Globus pallidus (tissue), 1 donor: ENCODE measurements at places on chromosomes 5 and 9.

GRCh38 chr5:149849280-149849965 lies 95.2 kb downstream of the PDE6A start:
- no peak for DNase-seq

- DNase-seq: no peak
These were observed 330.1 kb downstream of the ADGRV1 start for GRCh38 chr5:90888511-90889324.

- no peak for DNase-seq
These were observed 42.5 kb upstream of the SPATA31E1 start for GRCh38 chr9:87840134-87840533.

DNA sequence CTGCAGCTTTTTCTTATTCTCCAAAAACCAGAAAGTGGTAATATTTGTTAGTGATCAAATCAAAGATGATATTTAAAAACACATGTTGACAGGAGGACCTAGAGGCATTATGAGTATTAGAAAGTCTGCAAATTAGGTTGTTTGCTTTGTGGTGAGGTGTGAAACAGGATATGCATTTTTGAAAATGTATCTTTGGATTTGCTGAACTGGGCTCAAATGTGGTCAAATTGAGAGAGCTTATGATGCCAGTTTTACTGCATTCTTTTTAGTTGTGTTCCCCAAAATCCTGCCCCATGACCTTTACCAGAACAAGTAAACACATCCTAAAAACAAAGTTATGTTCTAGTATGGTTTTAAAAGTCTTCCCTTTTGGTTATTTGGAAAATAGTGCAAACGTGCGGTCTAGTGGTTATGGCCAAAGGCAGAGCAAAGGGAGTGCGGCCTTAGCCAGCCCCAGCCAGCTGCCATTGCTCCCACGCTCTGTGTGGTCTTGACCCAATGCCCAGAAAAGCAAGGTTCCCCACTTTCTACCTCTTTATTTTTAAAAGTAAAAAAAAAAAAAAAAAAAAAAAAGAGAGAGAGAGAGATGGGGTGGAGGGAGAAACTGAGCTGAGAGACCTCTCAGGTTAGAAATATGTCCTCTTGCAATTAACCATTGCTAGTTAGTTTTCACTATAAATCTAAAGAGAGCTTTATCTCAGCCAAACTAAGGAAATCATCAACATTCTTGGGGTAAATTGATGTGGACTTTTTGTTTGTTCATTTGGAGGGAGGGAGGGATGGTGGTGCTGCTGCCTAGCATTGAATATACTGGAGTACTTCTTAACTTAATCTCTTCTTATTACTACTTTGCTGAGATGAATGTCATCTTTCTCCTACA lies 176.6 kb downstream of the ARHGAP26 start:
- DNase-seq: no peak

- DNase-seq: no peak
These were observed 44.3 kb downstream of the PRRC2B start for GRCh38 chr9:131438190-131438589.

GRCh38 chr5:151001436-151001835 lies 19.0 kb upstream of the GPX3 start:
- DNase-seq: no peak

- DNase-seq: no peak
These were observed 7.1 kb downstream of the FPGS start for GRCh38 chr9:127809540-127810377.

GRCh38 chr5:43422143-43422542 lies 10.0 kb upstream of the CCL28 start:
- DNase-seq: no peak

DNA sequence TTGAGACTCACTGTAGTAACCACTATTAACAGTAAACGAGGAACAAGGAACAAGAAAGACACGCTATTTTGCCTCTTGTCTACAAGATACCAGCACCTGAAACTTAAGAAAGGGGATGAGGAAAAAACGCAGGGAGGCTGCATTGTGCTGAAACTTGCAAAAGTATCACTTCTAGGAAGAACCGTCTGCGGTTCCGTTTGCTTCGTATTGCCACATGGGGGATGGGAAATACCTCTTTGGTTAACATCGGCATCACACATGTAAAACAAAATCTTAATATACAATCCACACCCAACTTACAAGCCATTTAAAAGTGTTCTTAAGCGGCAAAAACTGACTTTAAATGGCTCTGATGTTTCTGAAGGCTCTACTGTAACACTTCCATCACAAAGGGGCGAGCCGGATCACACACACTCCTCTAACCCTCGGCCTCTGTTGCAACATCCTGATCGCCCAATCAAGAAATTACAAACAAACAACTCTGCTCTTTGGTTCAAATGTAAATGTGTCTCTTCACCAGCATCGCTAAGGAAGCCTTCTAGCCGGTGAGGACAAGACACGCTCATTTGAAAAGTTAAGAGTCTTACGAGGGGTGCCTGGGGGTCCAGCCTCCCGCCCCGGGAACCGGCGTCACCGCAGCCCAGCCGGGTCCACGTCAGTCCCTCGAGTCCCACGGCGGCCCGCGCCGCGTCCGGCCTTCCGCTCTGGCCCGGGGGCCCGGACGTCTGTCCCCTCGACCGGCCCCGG lies 621 bp downstream of the SEC16A start:
- DNase-seq: peak; percentile 22

DNA sequence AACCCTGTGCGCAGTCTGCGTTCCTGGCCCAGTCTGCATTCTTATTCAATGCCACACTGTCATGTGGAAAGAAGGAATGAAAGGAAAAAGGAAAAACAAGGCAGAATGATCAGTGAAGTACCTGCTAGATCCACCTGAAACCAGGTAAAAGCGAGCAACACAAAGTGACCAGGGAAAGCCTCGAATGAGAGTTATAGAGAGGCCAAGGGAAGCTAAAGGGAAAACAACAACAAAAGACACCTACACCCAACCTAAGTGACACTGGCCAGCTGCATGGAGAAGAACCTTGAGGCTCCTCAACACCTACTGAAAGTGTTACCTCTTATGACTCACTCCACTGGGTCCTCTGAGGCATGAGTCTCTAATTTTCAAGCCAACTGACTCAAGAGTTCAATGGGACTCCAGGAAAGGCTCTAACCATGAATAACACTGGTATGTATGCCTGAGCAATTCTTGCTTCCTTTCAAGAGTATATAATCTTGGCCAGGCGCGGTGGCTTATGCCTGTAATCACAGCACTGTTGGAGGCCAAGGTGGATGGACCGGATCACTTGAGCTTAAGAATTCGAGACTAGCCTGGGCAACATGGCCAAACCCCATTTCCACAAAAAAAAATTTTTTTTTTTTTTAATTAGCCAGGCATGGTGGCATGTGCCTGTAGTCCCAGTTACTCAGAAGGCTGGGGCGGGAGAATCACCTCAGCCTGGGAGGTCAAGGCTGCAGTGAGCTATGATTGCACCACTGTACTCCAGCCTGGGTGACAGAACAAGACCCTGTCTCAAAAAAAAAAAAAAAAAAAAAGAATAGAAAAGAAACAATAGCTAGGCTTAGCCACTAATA lies 29.0 kb downstream of the MTMR12 start:
- no peak for DNase-seq

GRCh38 chr5:171155621-171156020 lies 153.4 kb upstream of the TLX3 start:
- no peak for DNase-seq

- no peak for DNase-seq
These were observed 33.6 kb upstream of the HMGCR start for GRCh38 chr5:75303419-75303818.

DNA sequence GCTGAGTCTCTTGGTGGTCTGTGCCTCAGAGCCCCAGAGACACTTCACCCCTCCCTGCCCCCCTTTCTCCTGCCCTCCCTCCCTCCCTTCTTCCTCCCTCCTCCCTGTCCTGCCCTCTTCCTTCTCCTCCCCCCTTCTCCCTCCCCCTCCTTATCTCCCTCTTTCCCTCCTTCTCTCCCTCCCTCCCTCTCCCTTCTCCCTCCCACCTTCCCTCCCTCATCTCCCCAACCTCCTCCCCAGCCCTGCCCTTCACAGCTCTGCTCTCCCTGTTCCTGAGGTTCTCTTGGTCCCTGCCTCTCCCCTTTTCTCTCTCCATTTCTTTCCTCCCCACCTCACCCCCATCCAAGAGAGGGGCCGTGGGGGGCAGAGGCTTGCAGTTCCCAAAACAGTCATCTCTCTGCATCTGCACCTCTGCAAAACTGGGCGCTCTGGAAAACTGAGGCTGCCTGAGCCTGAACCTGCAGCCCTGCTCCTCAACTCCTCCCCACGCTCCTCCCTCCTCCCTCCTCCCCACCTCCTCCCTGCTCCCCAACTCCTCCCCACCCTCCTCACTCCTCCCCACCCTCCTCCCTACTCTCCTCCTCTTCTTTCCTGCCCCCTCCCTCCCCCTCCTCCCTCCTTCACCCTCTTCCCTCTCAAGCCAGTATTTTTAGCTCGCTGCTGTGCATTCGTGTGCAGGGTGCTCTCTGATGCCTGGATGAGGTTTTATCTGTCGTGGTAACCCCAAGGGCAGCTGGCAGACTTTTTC lies 219.1 kb downstream of the C9orf50 start:
- DNase-seq: no peak

DNA sequence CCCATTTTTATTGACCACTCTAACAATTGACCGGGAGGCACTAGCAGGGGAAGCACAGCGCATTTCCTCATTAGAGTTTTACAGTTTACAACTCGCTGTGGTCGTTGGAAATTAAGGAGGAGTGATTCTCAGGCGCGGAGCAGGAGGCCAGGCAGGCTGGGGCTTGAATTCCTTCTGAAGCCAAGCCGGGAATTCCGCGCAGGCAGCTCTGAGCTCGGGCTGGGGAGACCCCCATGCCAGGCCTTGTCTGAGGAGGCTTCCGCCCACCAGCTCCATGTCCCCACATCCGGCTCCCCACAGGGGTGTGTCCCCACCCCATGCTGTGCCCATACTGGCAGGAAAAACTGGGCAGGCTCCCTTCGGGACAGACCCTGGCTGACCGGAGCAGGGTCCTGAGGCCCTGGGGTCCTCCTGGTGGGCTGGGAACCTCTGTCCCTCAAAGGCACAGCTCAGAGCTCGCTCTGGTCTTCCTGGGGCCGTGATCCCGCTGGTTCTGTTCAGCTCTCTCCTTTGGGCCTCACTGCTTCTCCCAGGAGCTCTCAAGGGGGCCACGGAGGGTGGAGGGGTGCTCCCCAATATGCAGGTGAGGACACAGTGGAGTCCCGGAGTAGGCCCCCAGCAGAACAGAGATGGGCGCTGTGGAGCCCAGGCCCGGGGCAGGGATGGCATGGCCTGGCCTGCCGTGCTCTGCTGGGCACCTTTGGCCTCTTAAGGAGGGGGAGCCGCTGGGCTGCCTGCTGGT lies 1.3 kb upstream of the NRARP start:
- no peak for DNase-seq

DNA sequence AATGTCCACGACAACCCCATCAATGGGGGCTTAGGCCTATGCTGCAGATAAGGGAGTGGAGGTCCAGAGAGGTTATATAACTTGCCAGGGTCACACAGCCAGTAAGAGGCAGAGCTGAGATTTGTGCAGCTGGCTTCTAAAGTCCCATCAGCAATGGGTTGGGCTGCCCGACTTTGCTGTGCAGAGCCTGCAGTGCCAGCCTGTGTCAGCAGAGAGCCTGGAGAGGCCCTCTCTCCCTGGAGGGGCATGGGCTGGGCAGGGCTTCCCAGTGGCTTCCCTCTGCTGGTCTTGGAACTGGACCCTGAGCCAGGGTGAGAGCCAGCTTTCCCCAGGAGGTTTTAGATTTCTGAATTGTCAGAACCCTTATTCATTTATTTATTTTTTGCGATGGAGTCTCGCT lies 77.2 kb upstream of the RAPGEF1 start:
- no peak for DNase-seq

- no peak for DNase-seq
These were observed 28.4 kb downstream of the RCL1 start for GRCh38 chr9:4821133-4821532.

- no peak for DNase-seq
These were observed 149.3 kb downstream of the GNAQ start for GRCh38 chr9:77882294-77882693.

DNA sequence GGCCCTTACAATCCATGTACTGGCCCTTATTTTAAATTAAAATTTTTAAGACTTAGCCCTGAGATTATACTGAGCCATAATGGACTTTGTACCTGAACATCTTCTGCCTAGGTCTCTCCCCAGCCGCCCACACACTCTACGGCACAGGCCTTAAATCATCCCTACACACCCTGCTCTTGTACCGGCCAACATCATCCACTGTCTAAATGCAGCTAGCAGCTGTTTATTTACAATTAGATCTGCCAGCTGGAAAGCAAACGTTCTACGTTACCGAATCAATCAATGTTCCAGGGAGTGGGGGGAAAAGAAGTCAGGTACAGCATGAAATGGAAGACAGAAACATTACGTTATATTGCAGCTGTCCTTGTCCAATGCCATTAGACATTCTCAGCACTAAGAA lies 88.4 kb upstream of the GRAMD2B start:
- DNase-seq: no peak

DNA sequence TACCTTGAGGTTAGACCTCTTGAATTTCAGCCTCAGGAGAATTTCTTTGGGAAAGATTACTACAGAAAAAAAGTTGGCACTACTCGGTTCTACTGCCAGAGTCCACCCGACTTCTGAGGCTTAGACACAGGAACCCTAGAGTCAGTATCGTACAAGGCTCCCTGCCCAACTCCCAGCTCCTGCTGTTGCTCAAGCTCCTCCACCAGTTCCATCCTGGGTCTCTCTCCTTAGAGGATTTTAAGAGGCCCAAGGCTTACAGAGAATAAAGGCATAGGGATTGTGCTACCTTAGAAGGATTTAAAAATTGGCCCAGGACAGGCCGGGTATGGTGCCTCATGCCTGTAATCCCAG lies 29.0 kb upstream of the SSBP2 start:
- no peak for DNase-seq

DNA sequence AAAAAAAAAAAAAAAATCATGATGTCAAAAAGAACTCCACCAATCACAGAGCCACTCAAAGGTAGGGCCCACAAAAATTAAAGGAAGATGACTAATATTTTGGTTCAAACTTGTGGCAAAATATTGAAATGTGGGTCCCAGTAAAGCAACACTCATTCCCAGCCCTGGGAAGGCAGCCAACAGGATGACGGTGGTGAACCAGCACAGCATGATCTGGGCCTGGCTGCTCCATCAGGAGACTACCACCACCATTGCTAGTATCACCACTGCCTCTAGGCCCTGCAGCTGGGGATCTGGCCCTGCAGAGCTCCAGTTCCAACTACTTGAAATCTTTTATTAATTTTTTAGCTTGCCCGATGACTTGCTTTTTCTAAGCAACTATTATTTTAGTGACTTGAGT lies 206.8 kb upstream of the ITGA1 start:
- no peak for DNase-seq
